ENCODE measurements at places on chromosomes 1 and 21. TPM values are rescaled to one million over a fixed set of nuclear protein-coding genes. Genes with fewer than 3 reads are reported as not detected.

SHISAL2A gene
- not detected for total RNA-seq

LINGO4 gene
- not detected for total RNA-seq

PGLYRP4 gene
- not detected for total RNA-seq

TAS1R1 gene
- total RNA-seq: not detected

HSPA6 gene
- total RNA-seq: 1.8 TPM

SLX9 gene
- 21.0 TPM for total RNA-seq

AIRE gene
- total RNA-seq: not detected

OLFML2B gene
- 1.2 TPM for total RNA-seq

SWT1 gene
- total RNA-seq: 9.6 TPM

MSH4 gene
- 0.83 TPM for total RNA-seq

AMY2B gene
- 51.5 TPM for total RNA-seq

PKLR gene
- not detected for total RNA-seq

SERINC2 gene
- 2.6 TPM for total RNA-seq

GJA8 gene
- total RNA-seq: not detected

MUL1 gene
- 24.5 TPM for total RNA-seq

ANKRD45 gene
- not detected for total RNA-seq

CHIA gene
- total RNA-seq: not detected

SPRR2F gene
- total RNA-seq: not detected

NHLH1 gene
- total RNA-seq: not detected

CHIT1 gene
- not detected for total RNA-seq

ETS2 gene
- total RNA-seq: 175 TPM

KCNH1 gene
- 0.11 TPM for total RNA-seq

OR6N1 gene
- not detected for total RNA-seq

ERO1B gene
- 8.3 TPM for total RNA-seq

Measured in esophagus muscularis mucosa (tissue), 4 donors.